ENCODE measurements at places on chromosomes 12 and 14.

DNA sequence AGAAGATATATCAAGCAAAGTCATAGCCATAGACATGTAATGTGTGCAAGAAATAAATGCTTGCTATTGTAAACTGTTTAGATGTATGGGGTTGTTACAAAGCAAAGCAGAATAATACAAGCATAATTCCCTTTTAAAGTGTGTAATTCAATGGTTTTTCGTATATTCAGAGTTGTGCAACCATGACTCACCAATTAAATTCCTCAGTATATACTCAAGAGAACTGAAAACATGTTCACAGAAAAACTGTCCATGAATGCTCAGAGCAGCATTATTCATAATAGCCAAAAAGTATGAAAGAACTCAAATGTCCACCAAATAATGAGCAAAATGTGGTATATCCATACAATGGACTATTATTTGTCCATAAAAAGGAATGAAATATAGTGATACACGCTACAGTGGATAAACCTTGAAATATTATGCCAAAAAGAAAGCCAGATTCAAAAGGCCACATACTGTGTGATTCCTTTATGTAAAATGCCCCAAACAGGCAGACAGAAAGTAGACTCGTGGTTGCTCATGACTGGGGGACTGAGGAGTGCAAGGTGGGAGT is 9.3 kb downstream of the GXYLT1 start:
- DNase-seq = no peak

DNA sequence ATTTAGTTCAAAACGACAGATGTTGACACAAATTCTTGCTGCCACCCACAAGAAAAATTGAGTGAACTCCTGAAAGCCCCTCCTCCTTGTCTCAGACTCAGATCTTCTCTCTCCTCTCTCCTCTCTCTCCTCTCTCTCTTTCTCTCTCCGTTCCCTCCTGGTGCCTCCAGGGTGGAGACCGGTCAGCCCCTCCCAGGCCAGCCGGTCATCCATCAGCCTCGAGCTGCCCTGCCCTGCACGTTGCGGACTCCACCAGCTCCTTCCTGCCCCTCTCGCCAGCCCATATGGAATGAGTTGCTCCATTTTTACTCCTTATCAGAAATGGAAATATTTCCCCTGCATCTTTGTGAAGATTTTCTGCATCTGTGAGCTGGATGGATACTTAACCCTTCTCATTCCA is 103.8 kb downstream of the TBX5 start:
- DNase-seq = no peak

DNA sequence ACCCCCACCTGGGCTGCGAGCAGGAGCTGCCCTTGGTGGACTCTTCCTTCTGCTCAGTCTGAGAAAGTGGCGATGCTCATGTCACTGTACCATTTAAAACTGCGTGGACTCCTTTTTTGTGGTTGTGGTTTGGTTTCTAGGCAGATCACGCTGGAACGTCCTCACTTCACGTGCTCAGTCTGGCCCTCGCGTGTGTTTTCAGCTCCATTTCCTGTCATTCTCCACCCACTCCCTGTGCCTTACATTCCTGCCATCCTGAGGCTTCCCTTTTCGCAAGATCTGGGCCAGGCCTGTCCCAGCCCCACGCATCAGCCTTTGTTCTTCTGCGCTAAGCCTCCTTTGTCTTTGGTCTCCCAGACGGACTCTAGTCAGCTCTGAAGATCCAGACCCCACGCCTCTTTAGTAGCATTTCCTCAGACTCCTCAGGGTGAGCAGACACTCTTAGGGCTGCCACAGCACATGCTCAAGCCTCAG is 105.4 kb downstream of the FBXL14 start:
- no peak for DNase-seq

DNA sequence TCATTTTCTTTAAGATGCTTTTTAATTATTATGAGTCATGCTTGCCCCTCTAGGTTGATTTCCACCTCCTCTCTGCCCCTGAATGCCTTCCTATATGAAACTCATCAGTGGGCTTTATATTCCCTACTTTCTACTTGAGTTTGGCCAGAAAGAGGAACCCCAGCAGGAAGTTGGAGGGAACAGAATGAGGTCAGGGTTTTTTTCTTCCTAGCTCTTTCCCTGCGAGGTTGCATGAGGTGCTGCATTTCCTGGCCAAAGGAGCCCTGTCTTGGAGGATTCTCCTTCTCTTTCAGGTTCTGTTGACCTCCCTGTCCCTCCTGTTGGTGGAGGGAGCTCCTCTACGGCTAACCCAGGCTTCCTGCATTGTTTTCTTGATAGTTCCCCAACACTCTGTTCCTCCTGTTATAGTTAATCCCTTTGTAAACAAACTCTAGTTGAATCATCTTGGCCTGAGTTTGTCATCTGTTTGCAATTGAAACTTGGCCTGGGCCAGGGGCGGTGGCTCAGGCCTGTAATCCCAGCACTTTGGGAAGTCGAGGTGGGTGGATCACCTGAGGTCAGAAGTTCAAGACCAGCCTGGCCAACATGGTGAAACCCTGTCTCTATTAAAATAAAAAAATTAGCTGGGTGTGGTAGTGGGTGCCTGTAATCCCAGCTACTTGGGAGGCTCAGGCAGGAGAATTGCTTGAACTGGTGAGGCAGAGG is 15.3 kb upstream of the SPIC start:
- DNase-seq = no peak

DNA sequence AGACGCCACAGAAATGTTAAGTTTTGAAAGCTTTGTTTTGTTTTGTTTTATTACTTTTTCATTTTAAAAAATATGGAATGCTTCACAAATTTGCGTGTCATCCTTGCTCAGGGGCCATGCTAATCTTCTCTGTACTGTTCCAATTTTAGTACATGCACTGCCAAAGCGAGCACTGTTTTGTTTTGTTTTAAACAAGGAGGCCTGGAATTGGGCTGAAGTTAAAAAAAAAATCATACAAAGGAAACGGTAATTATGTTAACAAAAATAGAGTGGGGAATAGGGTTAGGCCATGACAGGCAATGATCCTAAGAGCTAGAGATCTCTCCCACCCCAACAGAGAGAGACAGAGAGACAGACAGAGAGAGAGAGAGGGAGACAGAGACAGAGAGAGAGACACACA is 57.0 kb downstream of the ZFP36L1 start:
- DNase-seq = no peak

DNA sequence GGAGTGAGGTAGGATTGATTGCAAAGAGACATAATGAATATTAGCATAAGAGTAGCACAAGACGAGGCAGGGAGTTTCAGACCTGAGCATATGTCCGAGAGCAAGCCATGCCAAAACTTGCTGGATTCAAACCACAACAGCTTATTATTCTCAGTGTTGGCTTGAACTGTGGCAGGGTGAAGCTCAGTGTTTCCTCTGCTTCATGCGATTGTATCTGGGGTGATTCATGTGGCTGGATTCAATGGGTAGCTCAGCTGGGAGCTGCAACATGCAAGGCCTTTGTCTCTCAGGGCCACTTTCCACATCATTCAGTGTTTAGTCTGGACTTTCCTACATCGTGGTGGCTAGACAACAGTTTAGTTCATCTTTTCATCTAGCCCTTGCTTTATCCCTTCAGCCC is 22.1 kb upstream of the E2F7 start:
- DNase-seq = no peak

- DNase-seq = no peak
These were observed 230.0 kb downstream of the GLT1D1 start for GRCh38 chr12:129083121-129083840.

DNA sequence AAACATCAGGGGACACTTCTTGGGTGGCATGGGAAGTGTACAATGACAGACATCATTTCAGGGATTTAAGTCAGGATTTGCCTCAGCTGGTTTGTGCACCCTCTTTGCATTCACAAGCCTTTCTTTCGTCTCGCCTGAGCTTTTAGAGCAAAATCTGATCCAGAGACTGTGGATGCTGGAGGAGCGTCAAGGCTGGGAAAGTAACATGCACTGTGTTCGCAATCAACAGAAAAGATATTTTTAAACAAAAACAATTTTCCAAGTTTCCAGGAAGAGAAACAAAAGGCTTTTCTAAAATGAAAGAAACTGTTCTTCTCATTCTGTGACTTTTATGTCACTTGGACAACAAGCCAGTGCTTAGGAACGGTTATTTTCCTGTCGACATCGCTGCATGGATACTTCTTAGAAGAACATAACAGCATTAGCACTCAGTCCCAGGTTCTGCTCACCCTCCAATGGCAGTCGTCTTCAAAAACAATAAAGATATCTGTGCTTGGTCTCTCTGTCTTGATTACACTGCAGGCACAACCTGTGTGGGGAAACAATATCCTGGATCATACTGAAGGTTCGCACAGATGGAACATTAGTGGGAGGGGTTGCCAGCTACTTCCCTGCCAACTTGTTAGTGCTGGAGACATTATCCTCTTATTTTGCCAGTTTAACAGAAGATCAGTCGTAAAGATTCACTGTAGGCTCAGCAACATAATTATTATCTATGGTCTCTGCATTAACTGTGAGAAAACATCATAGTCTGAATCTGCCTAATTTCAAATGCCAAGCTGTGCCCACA is 403.3 kb upstream of the ATP2B1 start:
- DNase-seq = no peak

DNA sequence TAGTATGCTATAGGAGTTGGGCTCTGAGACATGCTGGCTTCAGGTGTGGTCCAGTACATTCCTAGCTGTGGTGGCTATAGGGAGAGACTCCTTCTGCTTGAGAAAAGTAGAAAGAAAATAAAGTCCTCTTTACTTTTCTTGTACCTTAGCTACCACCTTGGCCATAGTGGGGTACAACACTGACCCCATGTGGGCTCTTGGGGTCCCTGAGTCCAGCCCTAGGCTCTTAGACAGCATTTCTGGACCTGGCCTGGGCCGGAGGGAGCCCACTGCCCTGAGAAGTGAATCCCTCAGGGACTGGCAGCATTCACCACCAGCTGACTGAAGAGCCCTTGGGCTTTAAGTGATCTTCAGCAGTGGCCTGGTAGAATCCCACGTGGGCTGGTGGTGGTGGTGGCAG is 143.1 kb downstream of the SYT10 start:
- no peak for DNase-seq

GRCh38 chr14:105864116-105864515 is 337.7 kb downstream of the TMEM121 start:
- no peak for DNase-seq

DNA sequence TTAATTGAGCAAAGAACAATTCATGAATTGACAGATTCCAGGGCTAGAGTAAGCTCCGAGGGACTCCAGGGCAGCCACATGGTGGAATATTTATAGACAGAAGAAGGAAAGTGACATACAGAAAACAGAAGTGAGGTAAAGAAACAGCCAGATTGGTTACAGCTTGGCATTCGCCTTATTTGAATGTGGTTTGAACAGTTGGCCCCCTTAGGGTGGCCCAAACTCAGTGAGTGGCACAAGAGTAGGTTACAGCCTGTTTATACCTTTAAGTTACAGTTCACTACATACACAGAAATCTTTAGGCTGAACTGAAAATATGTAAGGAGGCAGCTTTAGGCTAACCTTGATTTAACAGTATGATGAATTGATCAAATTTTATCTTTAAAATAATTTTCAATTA is 174.5 kb upstream of the CNOT2 start:
- no peak for DNase-seq

DNA sequence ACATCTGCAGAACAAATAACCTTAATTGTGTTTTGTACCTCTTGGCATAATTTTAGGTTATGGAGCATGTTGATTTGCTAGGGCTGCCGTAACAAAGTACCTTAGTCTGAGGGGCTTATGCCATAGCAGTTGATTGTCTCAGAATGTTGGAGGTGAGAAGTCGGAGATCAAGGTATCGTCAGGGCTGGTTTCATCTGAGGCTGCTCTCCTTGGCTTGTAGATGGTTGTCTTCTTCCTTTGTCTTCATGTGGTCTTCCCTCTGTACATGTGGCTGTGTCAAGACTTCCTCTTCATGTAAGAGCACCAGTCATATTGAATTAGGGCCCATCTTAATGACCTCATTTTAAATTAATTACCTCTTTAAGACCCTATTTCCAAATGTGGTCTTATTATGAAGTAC is 64.4 kb upstream of the PTHLH start:
- no peak for DNase-seq

DNA sequence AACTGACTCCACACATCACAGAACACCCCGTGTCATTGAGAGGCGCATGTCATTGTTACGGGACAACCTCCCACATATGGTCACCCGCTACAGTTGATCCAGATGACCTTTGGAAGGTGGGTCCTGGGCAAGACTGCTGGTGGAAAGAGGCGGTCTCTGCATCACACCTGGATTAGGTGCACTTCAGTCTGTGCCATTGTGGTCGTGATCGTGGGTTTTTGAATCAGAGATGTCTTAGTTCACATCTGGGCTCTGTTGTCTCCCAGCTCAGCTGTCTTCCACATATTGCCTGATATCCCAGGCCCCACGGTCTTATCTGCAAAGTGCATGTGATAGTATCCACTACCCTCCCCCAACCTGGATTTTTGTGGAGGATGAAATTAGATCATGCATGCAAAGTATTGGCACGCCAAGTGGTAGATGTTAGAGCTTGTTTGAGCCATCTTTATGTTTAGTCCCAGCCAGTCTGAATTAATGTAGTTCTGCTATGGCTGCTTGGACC is 208.7 kb upstream of the FOXN3 start:
- DNase-seq = no peak

DNA sequence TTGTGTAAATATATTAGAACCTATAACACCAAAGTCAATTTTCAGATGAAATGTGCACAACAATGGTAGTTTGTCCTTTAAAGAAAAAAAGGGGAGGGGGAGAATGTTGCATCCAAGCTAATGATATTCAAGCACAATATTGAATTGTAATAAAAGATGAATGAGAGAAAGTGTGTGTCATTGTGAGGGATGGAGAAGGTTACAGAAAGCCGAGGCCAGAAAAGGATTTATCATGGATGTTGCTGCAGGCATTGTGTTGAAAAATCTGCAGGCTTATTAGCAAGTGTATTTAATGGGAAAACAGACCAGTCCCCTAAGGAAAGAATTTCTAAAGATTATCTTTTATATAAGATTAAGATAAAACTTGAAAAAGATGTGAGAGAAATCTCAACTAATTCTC is 186.5 kb downstream of the SPTSSA start:
- DNase-seq = no peak

- no peak for DNase-seq
These were observed 1.0 kb upstream of the TSSK4 start for GRCh38 chr14:24204163-24205146.

- no peak for DNase-seq
These were observed 18.0 kb upstream of the C2CD5 start for GRCh38 chr12:22562036-22563028.

GRCh38 chr14:106013879-106014376 is 487.5 kb downstream of the TMEM121 start:
- no peak for DNase-seq

DNA sequence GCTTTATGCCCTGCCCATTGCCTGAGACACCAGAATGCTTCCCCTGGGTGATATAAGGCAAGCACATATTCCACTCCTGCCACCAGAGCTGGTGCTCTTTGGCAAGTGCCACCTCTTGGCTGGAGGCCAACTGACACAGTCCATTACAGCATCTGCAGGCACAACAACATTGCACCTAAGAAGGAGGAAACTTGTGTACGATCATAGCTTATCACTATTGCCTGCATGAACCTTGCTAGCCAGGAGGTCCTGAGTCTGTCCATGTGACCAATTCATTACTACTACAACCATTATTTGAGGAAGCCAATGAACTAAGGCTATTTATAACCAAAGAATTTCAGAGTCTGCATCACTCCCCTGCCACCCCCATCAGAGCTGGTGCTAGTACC is 119.8 kb upstream of the SCAF11 start:
- peak; percentile 6 for DNase-seq

GRCh38 chr14:22767323-22767589 is 768 bp downstream of the OXA1L start:
- no peak for DNase-seq

Data from COR-L47 (cell line).